ENCODE measurements at places on chromosomes 5 and 9.

GRCh38 chr5:3598769-3599211 lies 3.2 kb downstream of the IRX1 start:
- no peak for DNase-seq

GRCh38 chr9:133102190-133103021 lies 18.6 kb downstream of the RALGDS start:
- no peak for DNase-seq

GRCh38 chr5:86679529-86679928 lies 61.8 kb downstream of the COX7C start:
- DNase-seq, result peak; percentile 11

DNA sequence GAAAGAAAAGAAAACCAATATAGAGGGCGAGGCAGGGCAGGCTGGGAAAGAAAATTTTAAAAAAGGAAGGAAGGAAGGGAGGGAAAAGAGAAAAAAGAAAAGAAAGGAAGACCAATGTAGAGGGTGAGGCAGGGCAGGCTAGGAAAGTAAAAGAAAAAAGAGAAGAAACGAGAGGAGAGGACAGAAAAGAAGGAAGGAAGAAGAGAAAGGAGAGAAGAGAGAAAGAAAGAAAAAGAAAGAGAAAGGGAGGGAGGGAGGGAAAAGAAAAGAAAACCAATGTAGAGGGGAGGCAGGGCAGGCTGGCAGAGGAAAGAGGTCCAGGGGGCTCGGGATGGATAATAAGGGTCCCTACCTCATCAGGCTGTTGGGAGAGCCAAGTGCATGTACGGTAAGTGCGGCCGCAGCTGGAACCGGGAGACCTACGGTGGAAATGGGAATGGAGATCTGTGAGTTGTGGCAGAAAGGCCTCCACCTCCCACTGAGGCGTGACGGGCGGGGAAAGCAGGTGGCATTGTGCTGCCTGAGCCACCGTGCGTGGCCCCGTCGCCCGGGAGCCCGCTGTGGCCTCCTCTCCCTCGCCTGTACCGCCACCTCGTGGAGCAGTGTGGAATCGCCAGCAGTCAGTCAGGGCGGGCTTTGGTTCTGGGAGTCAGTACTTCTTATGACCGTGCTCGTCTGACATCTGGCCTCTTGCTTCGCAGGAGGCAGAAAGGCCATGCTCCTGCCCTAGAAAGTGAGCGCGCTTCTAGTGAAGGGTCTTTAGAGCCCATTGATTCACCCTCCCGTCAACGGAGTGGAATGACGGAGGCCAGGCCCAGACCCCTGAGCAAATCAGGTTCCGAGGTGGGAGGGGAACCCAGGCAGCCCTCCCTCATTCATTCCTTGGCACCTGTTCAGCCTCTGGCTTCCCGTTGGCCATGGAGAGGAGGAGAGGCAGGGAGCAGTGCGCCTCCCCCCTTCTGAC lies 10.4 kb upstream of the NHP2 start:
- peak; percentile 89 for DNase-seq

GRCh38 chr9:87787735-87788134 lies 61.8 kb downstream of the CTSL start:
- no peak for DNase-seq

DNA sequence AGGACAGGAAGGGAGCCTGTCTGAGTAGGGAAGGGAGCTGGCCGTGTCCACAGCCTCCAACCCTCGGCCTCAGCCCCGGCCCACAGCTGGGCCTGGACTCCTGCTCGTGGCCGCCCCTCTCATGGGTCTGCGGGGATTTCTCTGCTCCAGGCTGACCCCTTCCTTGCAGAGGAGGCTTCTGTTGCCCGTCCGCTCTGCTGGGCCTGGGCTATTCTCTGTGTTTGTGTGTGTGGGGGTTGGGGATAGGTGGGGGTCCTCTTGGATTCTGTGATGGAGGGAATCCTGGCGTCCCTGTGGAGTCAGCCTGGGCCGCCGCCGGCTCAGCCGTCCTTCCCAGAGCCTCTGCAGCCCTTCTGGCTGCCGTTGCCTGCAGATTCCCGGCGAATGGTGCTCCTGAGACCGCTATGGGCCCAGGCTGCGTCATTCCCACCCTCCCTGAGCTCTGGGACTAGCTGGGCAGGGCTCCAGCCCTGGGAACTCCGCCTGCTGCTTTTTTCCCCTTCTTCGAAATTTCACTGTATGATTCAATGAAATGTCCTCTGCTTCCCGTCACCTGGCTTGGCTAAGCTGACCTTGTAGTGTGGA lies 64.2 kb downstream of the FGF18 start:
- DNase-seq, result no peak

DNA sequence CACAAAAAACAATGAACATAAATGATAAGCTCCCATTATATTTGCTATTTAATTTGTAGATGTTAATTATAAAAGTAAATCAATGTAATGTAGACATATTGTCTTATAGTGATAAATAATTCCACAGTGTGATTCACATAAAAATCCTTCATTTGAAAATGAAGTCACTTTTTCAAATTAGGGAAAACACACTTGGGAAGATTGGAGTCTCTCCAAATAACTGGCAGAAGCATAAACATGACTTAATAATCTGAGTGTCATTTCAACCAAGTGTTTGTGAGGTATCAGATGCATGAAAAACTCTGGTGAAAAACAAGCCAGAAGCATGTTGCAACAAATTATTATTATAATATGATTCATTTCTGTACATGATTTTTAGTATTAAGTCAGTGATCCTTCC lies 102.2 kb downstream of the CETN3 start:
- no peak for DNase-seq

DNA sequence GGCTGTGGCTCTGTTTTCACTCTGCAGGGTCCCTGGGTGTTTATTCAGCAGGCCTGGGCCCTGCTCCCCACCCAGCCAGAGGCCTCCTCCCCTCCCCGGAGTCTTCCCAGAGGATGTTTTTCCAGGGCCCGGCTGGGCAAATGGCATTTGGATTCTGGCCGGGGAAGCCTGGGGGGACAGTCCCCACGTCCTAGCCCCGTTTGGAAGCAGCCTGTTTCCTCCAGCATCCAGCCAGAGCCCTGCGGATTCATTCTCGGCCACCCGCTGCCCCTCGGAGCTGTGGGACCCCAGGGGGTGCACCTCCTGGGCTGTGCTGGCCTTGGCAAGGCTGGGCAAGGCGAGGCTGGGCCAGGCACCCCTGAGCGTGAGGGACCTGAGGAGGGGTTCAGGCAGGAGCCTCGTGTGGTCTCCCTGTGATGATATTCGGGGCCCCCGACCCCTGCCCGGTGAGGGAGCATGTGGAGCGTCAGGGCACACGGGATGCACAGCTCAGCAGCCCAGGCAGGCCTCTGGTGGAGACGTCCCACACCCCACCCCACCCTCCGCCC lies 48.8 kb upstream of the EGFL7 start:
- no peak for DNase-seq

GRCh38 chr9:113934167-113934828 lies 58.2 kb downstream of the ZNF618 start:
- DNase-seq, result no peak

GRCh38 chr9:76218886-76219445 lies 175.3 kb downstream of the RFK start:
- DNase-seq, result no peak

DNA sequence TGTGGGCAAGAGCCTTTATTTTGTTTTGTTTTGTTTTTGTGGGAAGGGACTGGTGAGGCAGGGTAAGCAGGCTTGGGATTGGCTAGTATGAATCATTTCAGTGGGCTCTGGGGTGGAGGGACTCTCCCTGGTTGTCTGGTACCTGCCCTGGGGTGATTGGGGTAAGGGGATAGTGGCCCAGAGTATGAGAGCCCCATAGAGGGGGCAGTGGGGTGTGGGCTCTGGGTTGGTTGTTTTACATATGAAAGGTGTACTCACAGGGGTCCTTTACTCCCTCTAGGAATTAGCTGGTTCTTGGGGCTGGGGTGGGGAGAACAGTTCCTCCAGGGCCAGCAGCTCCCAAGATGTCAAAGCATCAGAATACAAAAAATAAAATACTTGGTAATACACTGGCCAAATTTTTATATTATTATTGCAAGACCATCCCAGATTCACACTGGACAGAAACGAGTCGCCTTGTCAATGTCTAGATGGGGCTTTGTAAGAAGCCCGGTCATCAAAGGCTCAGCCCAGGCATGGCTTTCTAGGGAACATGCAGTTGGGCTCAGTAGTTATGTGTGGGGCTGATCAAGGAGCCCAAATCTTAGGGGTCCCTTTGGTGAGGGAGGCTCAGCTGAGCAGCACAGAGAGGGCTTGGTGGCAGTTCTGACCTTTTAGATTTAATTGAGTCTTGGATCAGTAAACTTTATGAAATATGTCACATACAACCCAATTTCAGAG lies 190.5 kb downstream of the NXNL2 start:
- no peak for DNase-seq

DNA sequence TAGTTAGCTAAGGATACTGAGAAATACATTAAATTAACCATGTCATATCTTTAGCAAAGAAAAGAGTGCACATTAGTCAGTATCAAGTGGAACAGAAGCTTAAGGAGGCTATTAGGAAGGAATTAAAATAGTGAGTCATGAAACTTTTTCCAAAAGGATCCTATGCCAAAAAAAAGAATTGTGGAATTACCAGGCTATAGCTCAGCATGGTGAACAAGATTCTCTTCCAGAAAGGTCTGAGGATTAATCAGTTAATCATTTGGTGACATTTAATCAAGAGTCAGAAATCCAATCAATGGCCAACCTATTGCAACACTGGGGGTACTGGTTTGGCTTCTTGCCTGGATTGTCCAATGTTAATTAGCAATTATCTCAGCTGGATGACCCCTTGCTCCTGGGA lies 244.5 kb upstream of the NMUR2 start:
- DNase-seq, result no peak

DNA sequence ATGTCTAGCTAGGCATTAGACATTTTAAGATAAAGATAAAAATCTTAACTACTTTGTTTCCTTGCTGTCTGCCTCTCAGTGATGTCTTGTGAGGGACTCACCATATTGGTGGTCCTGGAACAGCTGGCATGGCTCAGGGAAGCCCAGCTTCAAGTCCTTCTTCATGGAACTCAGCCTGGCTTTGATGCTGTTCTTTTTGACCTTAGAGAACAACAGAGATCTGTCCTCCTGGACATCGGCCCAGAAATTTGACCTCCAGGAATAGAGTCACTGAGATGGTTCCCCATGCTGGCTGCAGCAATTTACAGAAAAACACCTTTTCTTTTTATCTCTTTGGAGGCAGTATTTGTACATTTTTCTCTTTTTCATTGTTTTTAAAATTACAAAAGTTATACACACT lies 235.5 kb upstream of the WWC1 start:
- no peak for DNase-seq

GRCh38 chr9:83701769-83702168 lies 6.0 kb downstream of the UBQLN1 start:
- DNase-seq, result no peak

DNA sequence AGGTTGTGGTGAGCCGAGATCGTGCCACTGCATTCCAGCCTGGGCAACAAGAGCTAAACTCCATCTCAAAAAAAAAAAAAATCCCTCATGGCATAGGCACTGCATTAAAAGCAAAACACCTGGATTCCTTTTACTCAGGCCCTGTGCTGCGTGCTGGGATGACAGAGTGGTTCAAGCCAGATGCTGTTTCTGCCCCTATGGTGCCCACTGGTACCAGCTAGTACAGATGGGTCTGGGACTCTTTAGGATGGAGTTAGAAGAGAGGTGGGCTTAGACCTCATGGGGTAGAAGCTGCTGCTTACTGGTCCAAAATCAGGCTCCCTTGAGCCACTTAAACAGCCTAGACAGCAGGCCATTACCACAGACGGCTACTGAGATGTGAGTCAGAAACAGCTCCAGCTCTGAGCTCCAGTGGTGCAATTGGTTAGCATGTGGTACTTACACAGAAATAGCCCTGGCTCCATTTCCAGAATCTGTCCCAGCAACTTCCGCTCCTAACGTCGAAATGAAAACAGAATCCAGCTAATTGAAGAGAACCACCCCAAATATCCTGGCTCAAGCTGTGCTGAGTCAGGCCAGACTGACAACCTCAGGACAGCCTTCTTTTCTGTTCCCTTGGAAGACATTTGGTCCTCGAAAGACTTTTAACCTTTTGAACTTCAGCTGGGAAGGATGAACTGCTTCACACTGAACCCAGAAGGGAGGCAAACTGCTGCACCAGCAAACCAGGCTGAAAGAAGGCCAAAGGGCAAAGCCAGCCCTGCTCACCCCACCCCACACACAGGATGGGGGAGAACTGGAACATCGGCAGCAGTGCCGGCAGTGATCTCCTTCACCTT lies 15.5 kb downstream of the C5orf15 start:
- DNase-seq, result no peak

- no peak for DNase-seq
Observed at GRCh38 chr5:180100621-180101450, 29.3 kb upstream of the RNF130 start.

- peak; percentile 49 for DNase-seq
Observed at GRCh38 chr9:119365291-119366027, 3.8 kb downstream of the BRINP1 start.

DNA sequence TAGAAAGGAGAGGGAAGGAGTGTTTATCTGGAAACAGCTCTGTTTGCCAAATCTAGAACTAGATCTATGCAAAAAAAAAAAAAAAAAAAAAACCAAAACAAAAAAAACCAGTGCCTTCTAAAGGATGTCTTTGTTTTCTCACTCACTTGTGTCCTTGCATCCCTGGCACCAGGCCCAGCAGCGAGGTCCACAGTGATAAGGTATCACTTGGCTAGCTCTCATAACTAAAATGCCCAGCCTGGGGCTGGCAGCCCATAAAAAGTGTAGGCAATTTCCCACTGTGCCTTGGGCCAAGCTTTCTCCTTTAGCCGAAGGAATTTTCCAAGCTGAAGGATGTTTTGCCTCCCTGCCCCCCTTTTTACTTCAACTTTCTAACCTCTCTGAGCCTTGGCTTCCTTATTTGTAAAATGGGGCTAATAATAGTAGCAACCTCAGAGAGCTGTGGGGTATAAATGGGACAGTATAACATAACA lies 20.8 kb downstream of the RGS3 start:
- peak; percentile 80 for DNase-seq

DNA sequence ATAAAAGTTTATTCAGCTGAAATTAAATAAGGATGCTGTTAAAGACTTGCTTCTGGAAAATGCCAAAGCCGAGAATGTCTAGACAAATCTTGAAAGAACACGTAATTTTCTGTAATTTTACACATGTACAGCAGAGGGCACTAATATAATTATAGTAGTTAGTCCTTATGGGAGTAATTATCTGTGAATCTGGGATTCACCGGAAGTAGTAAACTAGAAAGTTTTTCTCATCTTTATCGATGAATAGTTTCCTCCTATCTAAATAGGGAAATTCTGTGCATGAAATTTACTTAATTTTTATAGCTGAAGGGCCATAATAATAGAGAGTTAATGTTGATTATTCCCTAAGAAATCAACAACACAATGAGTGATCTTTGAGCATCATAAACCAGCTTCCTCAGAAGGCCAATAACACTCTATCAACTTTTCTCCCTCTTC lies 18.4 kb upstream of the CNTLN start:
- no peak for DNase-seq

- no peak for DNase-seq
Observed at GRCh38 chr9:16058131-16058549, 505.3 kb downstream of the CCDC171 start.

GRCh38 chr9:135199489-135199888 lies 112.0 kb downstream of the OLFM1 start:
- no peak for DNase-seq

GRCh38 chr5:23007236-23007635 lies 154.1 kb upstream of the CDH12 start:
- DNase-seq, result no peak

- no peak for DNase-seq
Observed at GRCh38 chr5:79806741-79807140, 117.1 kb downstream of the CMYA5 start.
